ENCODE measurements at places on chromosomes 6 and 20.
A peak's percentile ranks its signal among the peaks of the same experiment; 100 is the strongest.

GRCh38 chr20:37636977-37637376 is 56.9 kb upstream of the CTNNBL1 start:
- DNase-seq, result no peak

- no peak for DNase-seq
Observed at GRCh38 chr6:134373282-134373922, 55.5 kb upstream of the SGK1 start.

- DNase-seq, result no peak
Observed at GRCh38 chr20:32664012-32664677, 9.6 kb downstream of the C20orf203 start.

DNA sequence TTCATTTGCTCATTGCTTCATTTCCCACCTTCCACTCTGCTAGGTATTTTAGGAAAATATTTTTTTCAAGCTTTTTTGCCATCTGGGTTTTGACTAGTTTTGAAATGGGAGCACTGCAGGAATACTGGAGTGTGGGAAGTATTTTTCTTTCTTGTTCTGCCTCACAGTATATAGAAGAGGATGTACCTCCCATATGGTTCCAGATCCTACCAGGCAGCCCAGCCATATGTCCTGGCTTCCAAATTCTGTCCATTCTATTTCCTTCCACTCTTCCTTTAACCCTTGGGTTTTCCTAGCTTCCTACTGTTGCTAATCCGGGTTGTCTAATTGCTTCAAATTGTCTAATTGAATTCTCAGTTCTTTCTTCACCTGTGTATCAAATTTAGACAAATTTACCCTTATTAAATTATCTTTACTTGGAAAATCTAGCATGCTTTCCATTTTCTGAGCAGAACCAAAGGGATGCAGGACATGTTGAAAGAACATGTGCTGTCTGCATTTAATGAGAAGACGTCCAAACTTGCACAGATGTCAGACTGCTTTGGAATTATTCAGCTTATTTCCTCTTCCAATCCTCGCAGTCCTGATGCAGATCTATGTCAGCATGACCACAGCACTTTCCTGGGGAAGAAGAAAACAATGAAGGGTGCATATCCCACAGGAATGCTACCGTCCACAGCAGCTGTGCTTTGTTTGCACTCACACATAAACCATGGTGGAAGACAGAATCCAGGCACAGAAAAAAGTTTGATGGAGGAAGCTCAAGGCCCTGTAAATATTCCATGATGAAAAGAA is 1273.9 kb upstream of the MAP3K7 start:
- DNase-seq, result no peak

DNA sequence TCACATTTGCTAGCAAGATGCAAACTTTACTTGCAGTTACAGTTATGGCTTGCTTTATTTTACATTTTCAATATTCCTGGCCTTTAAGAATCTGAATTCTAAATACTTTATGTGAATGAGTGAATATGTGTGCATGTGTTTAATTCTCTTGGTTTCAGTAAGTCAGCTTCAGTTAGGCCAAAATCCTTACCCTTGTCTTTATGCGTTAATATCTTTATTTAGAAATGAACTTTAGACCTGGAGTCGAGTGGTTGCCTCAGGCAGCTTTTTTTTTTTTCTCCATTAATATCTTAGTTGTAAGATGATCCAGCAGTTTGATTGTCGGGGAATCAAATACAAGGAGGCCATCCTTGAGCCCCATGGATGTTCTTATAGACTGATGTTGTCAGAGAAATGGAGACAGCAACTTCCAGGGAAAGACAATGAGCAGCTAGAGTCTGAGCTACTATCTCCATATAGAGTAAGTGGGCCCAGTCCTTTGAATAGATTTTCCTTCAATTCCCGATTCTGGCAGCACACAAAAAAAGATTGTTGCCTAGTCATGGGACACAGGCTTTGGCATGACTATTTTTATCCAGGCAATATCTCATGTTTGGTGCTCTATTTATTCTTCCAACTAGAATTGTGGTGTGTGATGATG is 398.0 kb downstream of the DHX35 start:
- no peak for DNase-seq

DNA sequence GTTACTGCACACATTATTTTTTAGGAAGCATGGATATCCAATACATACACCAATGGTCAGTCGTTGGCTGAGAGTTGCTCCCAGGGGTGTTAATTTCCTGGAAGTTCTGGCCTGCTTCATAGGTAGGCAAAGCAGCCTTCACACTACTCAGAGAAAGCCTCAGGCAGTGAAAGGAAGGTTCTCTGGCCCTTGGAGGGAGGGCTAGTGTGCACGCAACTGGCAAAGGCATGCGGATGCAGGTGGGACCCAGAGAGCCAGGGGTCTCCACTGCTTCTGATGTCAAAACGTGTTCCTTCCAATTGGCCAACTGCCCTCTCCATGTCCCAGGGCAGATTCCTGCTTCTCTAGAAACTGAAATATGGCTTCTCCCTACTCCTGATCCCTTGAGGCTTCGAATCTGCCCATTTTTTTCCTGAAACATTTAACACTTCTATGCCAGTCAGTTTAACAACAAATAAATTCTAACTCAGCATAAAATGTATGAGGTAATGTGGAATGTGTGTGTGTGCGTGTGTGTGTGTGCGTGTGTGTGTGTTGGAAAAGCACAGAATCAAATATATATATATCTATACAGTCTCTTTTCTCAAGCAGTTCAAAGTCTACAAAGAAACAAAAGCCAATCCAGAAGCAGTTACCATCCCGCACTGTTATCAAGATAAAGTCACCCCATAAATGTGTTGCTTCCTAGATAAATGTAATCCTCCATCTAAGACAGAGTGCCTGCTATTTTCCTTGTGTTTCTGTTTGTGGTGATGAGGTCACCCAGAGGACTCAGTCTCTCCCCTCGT is 94.0 kb upstream of the HIVEP1 start:
- peak; percentile 32 for DNase-seq

- no peak for DNase-seq
Observed at GRCh38 chr6:70673601-70674000, 5.9 kb downstream of the SMAP1 start.

- no peak for DNase-seq
Observed at GRCh38 chr6:34858681-34859080, 29.2 kb downstream of the TAF11 start.

- peak; percentile 13 for DNase-seq
Observed at GRCh38 chr20:34907616-34908469, 31.4 kb downstream of the ACSS2 start.

DNA sequence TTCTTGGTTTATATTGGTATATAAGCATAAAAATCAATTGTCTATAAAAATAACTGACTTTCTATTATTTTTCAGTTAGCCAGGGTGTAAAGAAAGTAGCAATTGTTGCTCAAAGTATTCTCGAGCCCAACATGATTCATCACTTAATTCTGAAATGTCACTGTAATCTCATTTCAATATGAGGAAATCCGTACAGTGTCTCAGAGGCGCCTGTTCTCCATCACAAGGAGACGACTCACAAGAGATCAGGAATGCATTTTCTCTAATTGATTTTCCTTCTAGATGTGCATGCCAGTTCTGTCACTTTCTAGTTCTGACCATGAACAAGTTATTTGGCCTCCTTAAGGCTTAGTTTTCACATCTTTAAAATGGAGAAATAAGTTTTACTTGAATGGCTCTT is 753.1 kb downstream of the MAFB start:
- DNase-seq, result no peak

GRCh38 chr20:11894062-11894461 is 23.6 kb upstream of the BTBD3 start:
- no peak for DNase-seq

DNA sequence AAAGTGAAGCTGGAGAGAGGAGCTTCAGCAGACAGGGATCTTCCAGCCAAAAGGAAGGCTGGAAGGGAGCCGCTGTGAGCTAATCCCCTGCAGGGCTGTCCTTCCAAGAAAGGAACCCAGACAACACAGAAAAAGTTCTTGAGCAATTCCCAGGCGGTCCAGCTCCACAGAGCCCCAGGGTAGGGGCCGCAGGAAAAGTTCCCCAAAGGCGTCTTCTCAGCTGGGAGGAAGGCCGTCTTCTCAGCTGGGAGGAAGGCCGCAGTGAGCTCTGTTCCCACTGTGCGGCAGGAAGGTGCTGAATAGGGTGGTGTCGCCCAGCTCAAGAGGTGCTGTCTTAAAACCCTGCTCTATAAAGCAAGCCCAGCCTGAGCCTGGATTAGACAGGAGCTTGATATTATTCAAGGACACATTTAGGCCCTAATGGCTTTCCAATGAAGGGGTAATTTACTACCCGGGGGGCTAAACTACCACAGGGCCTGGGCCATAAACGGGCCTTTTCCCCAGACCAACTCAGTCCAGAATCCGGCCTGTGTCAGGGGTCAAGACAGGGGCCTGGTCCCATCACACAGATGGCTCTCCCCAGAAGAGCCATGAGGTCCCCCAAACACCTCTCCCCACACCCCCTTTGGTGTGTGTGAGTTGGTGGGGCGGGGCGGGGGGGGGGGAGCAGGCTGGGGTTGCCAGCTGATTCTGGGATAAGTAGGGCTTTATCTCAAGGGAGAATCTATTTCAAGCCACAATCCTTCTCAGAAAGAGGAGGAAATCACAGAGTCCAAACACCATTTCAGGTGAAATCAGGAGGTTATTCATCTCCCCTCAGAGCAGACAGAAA is 103.6 kb downstream of the NOL4L start:
- DNase-seq, result no peak

DNA sequence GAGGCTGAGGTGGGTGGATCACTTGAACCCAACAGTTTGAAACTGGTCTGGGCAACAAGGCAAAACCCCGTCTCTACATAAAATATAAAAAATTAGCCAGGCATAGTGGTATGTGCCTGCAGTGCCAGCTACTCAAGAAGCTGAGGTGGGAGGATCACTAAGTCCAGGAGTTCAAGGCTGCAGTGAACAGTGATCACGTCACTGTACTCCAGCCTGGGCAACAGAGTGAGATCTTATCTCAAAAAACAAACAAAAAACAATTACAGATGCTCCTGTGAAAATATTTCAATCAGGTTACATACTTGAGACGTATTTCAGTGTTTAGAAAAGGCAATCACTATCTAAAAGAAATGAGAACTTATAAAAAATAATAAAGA is 33.8 kb downstream of the RANBP9 start:
- no peak for DNase-seq

DNA sequence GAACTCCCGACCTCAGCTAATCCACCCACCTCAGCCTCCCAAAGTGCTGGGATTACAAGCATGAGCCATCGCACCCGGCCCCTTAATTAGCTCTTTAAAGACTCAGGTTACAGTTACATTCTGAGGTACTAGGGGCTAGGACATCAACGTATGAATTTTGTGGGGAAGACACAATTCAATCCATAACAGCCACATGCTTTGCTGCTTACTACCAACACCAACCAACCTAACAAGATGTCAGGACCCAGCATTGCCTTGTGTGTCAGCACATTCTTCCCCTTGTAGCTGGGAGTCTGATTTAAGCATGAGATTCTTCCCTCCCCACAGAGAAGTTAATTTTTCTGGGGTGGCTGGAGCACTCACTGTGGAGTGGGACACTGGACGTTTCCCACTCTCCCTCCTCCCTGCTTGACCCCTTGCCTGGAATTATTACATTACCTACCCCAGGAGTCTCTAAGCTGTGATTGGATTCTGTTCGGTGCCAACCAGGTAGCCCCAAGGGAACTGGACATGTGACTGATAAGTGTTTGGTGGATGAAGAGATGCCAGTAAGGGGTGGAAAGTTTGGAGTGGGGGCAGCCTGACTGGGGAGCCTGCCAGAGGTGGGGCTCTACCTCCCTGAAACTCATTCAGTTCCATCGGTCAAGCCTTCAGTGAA is 5.6 kb upstream of the PXMP4 start:
- DNase-seq, result no peak

DNA sequence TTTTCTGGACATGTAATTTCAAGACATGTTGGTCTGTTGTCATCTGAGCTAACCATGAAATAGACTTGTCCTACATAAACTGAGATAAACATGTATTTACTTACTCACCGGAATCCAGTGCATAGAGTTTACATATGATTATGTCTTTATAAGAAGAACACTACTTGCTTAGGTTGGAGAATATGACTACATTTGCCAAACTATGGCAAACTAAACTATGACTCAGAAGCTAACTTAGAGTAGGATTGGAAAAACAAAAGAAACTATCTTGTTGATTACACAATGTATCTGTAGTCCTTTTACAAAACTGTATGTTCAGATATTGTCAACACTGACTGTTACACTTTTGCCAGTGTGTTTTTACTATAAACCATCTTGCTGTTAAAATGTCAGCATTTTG is 113.3 kb downstream of the CRYBG1 start:
- no peak for DNase-seq

DNA sequence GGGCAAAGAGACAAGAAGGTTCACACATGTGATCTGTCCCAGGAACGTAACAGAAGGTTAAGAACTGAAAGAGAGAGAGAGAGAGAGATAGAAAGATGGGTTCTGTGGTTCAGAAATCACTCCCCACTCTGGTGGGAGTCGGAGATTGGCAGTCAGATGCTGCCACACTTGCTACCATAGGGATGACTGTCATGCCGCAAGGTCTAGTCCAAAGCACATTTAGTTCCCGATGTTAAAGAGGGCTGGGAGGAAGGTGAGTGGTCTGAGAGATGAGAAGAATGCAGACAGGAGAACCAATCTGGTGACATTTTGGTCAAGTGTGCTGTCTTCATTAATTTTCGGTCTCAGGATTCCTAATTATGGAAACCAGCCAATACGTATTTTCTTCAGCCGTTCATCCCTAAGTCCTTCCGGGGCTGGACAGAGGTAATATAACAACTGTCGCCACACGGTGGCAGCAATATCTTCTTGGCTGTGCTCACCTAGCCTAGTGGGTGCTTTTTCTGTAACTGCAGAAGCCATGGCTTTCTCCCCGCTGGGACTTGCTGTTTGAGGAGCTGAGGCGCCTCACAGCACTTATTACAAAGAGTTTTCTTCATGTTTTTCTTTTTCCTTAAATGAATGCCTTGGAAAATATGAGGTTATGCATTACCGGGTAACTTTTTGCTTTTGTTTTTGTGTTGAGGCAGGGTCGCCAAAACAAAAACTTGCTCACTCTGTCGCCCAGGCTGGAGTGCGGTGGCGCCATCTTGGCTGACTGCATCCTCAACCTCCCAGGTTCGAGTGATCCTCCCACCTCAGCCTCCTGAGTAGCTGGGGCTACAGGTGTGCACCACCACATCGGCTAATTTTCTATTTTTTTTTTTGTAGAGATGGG is 46.0 kb downstream of the SLC35D3 start:
- DNase-seq, result peak; percentile 61

DNA sequence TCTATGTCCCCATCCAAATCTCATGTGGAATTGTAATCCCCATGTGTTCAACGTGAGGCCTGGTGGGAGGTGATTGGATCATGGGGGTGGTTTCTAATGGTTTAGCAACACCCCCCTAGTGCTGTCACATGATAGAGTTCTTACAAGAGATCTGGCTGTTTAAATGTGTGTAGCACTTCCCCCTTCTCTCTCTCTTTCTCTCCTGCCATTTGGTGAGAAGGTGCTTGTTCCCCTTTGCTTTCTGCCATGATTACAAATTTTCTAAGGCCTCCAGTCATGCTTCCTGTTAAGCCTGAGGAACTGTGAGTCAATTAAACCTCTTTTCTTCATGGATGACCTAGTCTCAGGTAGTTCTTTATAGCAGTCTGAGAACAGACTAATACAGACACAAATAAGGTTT is 165.4 kb downstream of the OGFRL1 start:
- no peak for DNase-seq

- DNase-seq, result no peak
Observed at GRCh38 chr6:100464903-100465700, at the start of gene SIM1. TSS of gene SIM1 (minus strand) at chr6:100464921. CDS start at chr6:100463468, 1,453 bp downstream.

Data from NCI-H2081 treated with DMSO at 0.1 percent for 48 hours (cell line).